Stimulated activated CD4-positive, alpha-beta T cell treated with anti-CD3 and anti-CD28 coated beads, Interleukin-15, amount 100 ng/mL, for 1 hour (primary cell): ENCODE measurements at places on chromosomes 12 and 14.

GRCh38 chr12:9364224-9365176, 156.3 kb upstream of the PZP start:
- DNase-seq: peak; percentile 6

DNA sequence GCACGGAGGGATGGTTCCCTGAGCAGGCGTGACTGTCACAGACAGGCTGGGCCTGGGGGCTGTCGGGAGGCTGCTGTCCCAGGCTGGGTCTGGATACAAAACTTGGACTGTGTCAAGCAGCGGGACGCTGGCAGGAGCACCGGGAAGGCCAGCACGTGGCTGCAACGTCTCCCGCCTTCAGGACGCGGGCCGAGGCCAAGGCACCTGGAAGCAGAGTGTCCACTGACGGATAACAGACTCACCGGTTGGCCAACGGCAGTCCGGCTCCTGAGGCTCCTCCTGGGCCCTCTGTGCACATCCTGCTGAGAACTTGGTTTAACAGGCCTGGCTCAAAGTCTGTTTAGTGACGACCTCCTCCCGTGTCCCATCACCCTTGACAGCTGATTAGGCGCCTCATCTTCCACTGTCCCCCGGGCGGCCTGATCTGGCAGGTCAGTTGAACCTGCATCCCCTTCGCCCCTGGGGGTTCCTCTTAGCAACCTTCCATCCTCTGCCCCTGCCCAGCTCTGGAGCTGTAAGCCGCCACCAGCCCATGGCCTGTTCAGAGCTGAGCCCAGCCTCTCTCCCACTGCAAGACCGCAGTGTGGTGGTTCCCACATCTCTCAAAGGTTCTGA, 2.5 kb downstream of the XRCC3 start:
- no peak for DNase-seq

GRCh38 chr12:15939111-15939510, 28.0 kb downstream of the DERA start:
- DNase-seq: no peak

DNA sequence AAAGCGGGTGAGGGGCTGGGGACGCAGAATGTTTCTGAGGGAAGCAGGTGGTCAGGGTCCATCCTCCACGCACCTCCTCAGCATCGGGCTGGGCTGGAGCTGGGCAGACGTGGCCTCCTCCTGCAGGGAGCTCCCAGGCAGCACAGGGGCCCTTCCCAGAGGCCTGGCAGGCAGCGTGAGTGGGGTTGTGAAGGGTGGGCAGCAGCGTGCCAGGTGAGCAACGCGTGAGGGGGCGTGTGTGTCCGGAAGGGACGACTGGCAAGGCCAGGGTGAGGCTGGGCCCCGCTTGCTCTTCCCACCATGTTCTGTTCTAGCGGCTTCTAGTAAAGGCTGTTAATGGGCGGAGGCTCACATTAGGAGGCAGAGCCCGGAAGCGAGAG, 17.1 kb downstream of the ANKRD9 start:
- DNase-seq: no peak

GRCh38 chr14:51562816-51563215, 88.9 kb upstream of the FRMD6 start:
- DNase-seq: no peak

GRCh38 chr12:32155961-32156529, 49.4 kb downstream of the BICD1 start:
- no peak for DNase-seq

DNA sequence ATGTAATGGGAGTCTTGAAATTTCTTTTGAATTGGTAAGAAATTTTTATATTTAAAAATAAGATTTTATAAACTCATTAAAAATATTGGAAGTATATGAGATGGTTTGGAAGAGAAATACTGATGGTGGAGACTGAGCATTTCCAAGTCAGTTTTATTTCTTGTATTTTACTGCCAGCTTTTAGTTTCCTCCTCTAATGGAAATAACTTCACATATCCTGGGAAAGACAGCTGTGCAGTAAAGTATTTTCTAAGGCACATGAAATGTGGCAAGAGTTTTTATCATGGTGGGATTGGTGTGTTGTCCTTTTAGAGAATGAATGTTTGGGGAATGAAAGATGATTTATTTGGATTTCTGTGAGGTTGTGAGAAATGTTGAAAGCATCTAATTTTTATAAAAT, 346.9 kb upstream of the RGS6 start:
- DNase-seq: no peak

GRCh38 chr12:38892087-38892786, 13.2 kb downstream of the CPNE8 start:
- no peak for DNase-seq

GRCh38 chr14:65255583-65256461, 153.5 kb upstream of the MAX start:
- DNase-seq: no peak
